ENCODE measurements at places on chromosomes 6 and 20.

DNA sequence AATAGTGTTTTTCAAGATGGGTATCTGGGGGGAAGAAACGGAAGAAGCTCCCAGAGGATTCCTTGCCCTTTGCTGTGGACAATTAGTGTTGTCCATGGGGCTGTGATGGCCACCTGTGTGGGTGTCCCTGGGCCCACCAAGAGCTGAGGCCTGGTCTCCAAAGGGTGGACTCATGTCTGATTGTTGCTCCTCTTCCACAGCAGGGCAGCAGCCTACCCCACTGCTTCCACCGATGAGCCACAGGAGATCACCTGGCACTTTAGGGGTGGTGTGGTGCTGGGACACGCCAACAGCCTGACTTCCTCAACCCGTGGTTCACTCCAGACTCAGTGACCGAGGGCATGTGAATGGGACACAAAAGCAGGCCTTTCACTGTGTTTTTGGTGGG, 25.1 kb downstream of the PRPH2 start:
- no peak for DNase-seq

DNA sequence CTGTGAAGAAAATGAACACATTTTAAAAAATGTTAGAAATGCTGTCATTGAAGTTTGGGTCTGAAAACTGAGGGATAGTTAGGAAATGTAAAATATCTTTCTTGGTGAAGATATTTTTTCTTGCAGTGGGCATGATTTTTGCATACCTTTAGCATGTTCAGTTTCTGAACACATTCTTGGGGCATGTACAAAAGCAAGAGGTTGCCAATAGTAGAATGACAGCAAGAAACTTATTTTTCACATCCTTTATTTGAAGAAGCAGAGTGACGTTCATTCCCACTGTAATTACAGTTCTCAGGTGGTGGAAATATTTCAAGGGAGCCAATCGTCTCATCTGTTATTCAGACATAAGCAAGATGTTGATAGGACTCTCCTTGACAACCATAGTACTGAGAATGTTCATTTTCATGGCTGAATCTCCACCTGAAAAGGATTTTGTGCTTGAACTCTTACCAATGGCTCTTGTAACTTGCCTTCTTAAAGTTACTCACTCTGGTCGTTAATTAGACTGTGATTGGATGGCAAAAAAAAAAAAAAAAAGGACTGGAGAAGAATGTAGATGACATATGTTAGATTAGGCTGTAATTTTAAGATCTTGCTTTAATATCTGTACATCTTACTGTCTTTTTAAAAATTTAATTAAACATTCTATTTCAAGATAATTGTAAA, 74.4 kb downstream of the DOK5 start:
- no peak for DNase-seq

DNA sequence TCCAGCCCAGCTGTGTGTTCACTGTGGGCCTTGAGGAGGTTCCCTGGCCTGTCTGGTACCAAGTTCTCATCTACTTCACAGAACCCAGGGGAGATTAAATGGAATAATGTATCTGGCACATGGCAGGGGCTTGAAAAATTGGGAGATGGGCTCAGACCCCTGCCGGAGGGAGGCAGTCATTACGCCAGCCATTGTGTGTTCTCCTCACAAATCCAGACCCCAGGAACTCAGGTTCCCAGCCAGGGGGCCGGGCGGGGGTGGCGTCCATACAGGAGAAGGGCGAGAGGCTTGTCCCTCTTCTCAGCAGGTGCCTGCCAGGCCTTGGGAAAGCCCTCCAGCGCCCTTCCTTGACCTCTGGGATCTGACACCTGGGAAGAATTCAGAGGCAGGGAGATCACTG, 8.1 kb downstream of the NOL4L start:
- no peak for DNase-seq

DNA sequence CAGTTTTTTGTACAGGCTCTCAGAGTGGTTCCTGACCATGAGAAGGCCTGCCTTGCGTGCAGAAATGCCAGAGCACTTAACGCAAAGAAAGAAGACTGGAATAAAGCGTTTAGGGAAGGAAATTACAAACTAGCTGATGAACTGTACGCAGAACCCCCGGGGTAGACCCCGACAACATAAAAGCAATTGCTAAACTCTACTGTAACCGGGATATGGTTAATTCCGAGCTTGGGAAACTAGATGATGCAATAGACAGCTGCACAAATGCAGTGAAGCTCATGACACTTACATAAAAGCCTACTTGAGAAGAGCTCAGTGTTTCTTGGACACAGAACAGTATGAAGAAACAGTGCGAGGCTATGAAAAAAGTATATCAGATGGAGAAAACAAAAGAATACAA, 35.7 kb downstream of the CITED2 start:
- DNase-seq: no peak

GRCh38 chr6:776528-776931, 83.6 kb upstream of the EXOC2 start:
- DNase-seq: no peak

GRCh38 chr6:105745464-105746129, 340.5 kb upstream of the PRDM1 start:
- DNase-seq: no peak

- no peak for DNase-seq
These were observed 30.4 kb downstream of the HLA-DPB1 start for GRCh38 chr6:33105916-33106871.

- DNase-seq: no peak
These were observed 31.9 kb upstream of the EIF2S2 start for GRCh38 chr20:34143951-34144350.

GRCh38 chr6:38799529-38800184, 84.5 kb downstream of the DNAH8 start:
- DNase-seq: no peak

- no peak for DNase-seq
These were observed 167.8 kb downstream of the PAX1 start for GRCh38 chr20:21873291-21873690.
